ENCODE measurements at places on chromosomes 2 and 18. TPM values are rescaled to one million over a fixed set of nuclear protein-coding genes. Genes with fewer than 3 reads are reported as not detected.

GRCh38 chr2:76870581-76870980 is 651.6 kb downstream of the LRRTM4 start:
- no peak for DNase-seq
- H3K36me3 ChIP-seq, result no peaks in the 10 kb centered on the region
- H3K27ac ChIP-seq, result no peak overlapping the region
- H3K4me1 ChIP-seq, result peaks cover 16% of the 10 kb centered on the region
- H3K27me3 ChIP-seq, result no peaks in the 10 kb centered on the region
- no peak overlapping the region for H3K4me3 ChIP-seq

- no peaks in the 10 kb centered on the region for H3K27me3 ChIP-seq
- H3K27ac ChIP-seq, result no peak overlapping the region
- no peak overlapping the region for H3K4me3 ChIP-seq
- peaks cover 3% of the 10 kb centered on the region for H3K4me1 ChIP-seq
- DNase-seq, result no peak
Measured at GRCh38 chr2:98494699-98495098, 50.0 kb downstream of the INPP4A start.

- no peaks in the 10 kb centered on the region for H3K36me3 ChIP-seq
- no peak overlapping the region for H3K27ac ChIP-seq
- no peak overlapping the region for H3K4me3 ChIP-seq
- no peaks in the 10 kb centered on the region for H3K4me1 ChIP-seq
- DNase-seq, result no peak
- peaks cover 2% of the 10 kb centered on the region for H3K27me3 ChIP-seq
Measured at GRCh38 chr2:212505586-212505985, 33.0 kb downstream of the ERBB4 start.

DNA sequence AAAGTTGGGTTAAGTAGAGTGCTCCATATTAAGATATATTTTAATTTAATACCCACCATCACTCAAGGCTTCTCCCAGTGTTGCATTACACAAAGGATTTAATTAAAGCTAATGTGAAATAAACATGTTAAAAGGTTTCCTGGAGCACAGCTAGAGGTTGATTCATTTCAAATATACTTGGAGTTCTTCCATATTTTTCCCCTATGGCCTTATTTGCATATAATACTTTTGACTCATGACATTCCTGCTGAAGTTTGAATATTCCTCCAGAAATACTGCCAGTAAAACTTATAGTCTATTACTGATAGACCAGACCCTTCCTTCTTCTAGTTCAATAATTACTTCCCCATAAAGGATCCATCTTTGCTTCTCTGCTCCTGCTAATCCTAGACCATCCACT is 227.5 kb downstream of the GULP1 start:
- peaks cover 4% of the 10 kb centered on the region for H3K36me3 ChIP-seq
- no peak for DNase-seq
- H3K4me1 ChIP-seq, result peaks cover 11% of the 10 kb centered on the region
- H3K4me3 ChIP-seq, result no peak overlapping the region
- no peaks in the 10 kb centered on the region for H3K27me3 ChIP-seq

DNA sequence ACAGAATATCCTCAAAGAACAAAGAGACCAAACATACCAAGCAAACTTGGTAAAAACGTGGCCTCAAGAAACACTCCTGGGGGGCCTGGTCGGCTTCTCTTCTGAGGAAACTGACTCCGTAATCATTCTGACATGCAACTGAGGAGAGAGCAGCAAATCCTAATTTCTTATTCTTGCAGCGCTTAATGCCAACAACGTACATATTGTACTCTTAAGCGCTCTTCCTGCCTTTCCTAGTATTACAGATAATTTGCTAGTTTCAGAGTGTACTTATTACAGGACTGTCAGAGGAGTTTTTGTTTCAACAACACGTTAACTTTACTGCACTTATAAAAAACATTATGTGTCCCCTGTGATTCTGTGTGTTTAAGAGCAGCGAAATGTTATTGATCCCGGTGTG is 64.9 kb downstream of the ZNF521 start:
- peaks cover 14% of the 10 kb centered on the region for H3K4me1 ChIP-seq
- peaks cover 16% of the 10 kb centered on the region for H3K36me3 ChIP-seq
- no peaks in the 10 kb centered on the region for H3K27me3 ChIP-seq
- H3K4me3 ChIP-seq, result no peak overlapping the region
- H3K27ac ChIP-seq, result no peak overlapping the region

GRCh38 chr18:3265564-3266033 is 3.7 kb downstream of the MYL12B start:
- no peak overlapping the region for H3K4me3 ChIP-seq
- peaks cover 21% of the 10 kb centered on the region for H3K27me3 ChIP-seq
- H3K36me3 ChIP-seq, result peaks cover 3% of the 10 kb centered on the region
- peak overlapping the region; percentile 33 for H3K27ac ChIP-seq
- no peak for DNase-seq

- no peaks in the 10 kb centered on the region for H3K4me1 ChIP-seq
- no peak for DNase-seq
- H3K36me3 ChIP-seq, result no peaks in the 10 kb centered on the region
- no peak overlapping the region for H3K27ac ChIP-seq
- peaks cover 5% of the 10 kb centered on the region for H3K27me3 ChIP-seq
- no peak overlapping the region for H3K4me3 ChIP-seq
Measured at GRCh38 chr18:74171910-74172606, 23.7 kb downstream of the TIMM21 start.

DNA sequence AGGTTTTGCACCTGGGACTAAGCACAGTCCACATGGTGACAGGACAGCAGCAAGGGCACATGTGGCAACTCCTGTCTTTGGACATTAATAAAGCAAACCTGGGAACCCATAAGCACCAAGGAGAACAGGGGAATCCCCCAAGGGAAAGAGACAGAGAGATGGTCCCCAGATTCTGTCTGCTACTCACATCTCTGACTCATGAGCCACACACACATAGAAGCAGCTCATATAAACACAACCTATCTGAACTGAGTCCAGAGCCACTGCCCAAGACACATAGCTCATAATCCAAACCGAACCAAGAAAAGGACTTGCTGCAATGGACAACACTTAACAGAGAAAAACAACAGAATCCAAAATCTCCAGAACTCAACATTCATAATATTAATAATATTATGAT is 82.5 kb downstream of the OSBPL1A start:
- H3K27ac ChIP-seq, result no peak overlapping the region
- no peak for DNase-seq
- no peaks in the 10 kb centered on the region for H3K4me1 ChIP-seq
- H3K27me3 ChIP-seq, result no peaks in the 10 kb centered on the region

GRCh38 chr18:59957957-59958356 is 58.2 kb downstream of the PMAIP1 start:
- H3K36me3 ChIP-seq, result no peaks in the 10 kb centered on the region
- peaks cover 5% of the 10 kb centered on the region for H3K4me1 ChIP-seq
- no peak for DNase-seq
- no peaks in the 10 kb centered on the region for H3K27me3 ChIP-seq

DNA sequence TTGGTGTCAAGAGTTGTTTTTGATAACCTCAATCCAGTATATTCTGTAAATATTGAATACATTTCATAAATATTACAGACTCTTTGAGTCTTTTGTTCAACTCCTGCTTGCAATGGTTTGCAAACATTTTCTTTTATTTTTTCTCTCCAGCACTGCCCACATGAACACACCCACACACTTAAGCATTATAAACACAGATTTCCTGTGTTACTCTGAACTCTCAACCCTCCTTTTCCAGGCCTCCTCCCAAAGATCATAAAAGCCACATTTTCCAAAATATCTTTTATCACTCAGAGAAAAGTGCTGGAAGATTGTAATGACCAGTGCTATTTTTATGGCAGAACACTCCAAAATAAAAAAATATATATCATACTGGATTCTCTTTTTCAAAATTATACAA is 20.5 kb downstream of the ARHGAP25 start:
- DNase-seq, result no peak
- H3K27ac ChIP-seq, result no peak overlapping the region

DNA sequence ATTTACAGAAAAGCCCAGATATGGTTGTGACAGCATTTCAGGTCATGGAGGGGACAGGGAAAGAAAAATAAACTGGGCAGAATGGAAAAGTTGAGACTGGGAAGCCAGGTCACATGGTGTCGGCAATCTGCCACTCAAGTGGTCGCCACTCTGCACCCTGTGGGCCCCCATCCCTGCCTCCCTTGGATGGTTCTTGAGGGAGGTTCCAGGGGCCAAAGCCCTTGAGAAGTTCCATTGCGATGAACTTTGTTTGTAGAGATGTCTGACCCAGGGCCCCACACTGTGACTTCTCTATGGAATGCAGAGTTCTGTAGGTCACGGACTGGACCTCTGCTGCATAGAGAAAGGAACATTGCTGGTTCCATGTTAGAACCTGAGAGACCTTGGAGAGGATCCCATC is 105.7 kb upstream of the SLC14A2 start:
- no peak overlapping the region for H3K4me3 ChIP-seq
- DNase-seq, result no peak
- no peaks in the 10 kb centered on the region for H3K4me1 ChIP-seq
- no peak overlapping the region for H3K27ac ChIP-seq
- peaks cover 2% of the 10 kb centered on the region for H3K27me3 ChIP-seq

GRCh38 chr2:231399046-231399852 is 3.7 kb downstream of the B3GNT7 start:
- no peaks in the 10 kb centered on the region for H3K36me3 ChIP-seq
- H3K4me3 ChIP-seq, result no peak overlapping the region
- DNase-seq, result no peak

DNA sequence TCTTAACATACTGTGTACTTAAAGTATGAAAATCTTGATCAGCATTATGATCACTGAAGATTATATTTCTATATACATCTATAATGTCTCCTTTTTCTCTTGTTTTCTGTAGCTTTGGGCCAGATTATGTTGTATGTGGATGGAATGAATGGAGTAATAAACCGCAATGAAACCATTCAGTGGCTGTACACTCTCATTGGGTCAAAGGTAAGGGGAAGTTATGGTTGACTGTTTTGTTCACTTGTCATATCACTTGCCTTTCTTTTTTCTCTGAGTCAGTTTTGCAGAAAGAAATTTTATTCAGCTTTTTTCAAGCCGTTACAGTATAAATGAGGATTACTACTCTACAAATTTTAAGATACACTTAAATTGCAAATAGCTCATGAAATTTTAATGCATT is 252.5 kb downstream of the TPGS2 start:
- peaks cover 1% of the 10 kb centered on the region for H3K27me3 ChIP-seq
- H3K27ac ChIP-seq, result no peak overlapping the region
- DNase-seq, result no peak
- no peaks in the 10 kb centered on the region for H3K36me3 ChIP-seq

DNA sequence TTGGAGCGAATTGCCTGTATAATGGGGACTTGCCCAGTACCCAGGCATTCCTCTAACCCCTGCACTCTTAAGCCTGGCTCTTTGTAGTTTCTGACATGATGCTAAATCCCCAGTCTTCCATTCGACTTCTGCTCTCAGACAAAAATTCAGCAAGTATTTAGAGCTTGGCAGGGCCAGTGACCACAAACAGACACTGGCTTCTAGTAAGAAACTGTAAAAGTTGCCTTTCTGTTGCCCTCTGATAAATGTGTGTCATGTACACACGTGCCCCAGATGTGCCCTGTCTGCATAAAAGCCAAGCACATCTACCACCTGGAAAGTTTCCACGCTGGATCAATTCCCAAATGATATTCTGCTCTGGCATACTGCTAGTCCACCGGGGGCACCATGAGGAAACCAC is 18.0 kb downstream of the PAX3 start:
- H3K27me3 ChIP-seq, result peaks cover 3% of the 10 kb centered on the region
- H3K36me3 ChIP-seq, result peaks cover 6% of the 10 kb centered on the region
- no peak overlapping the region for H3K27ac ChIP-seq
- H3K4me3 ChIP-seq, result no peak overlapping the region

DNA sequence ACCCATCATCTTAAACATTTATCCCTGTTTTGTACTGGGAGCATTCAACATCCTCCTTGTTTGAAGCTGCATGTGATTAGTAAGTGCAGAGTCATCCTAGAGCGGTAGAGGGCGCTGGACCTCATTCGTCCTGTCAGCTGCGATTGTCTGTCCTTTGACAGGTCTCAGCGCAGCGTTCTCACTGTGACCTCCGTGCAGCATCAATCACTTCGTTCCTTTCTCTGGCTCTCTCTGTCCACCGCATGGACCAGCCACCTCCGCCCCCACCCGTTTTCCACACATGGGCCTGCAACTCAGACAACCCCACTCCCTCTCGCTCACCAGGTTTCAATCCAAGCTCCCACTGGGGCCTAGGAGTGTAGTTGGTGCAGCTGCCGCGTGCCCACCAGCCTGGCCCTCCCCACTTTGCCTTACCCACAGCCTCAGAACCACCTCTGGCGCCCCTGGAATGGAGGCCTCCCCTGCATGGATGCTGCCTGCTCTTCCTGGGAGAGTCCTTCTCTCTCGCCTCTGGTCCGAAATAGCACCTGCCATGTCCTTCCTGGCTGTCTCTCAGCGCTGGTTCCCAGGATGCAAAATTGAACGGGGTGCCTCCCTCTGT is 90.5 kb downstream of the NDUFA10 start:
- H3K27me3 ChIP-seq, result peaks cover 11% of the 10 kb centered on the region
- no peak overlapping the region for H3K27ac ChIP-seq
- no peaks in the 10 kb centered on the region for H3K36me3 ChIP-seq
- peaks cover 13% of the 10 kb centered on the region for H3K4me1 ChIP-seq

GRCh38 chr18:67670024-67670543 is 153.6 kb upstream of the DSEL start:
- H3K36me3 ChIP-seq, result no peaks in the 10 kb centered on the region
- no peak overlapping the region for H3K4me3 ChIP-seq
- no peaks in the 10 kb centered on the region for H3K4me1 ChIP-seq
- no peak for DNase-seq

- H3K27me3 ChIP-seq, result no peaks in the 10 kb centered on the region
- H3K36me3 ChIP-seq, result no peaks in the 10 kb centered on the region
- H3K27ac ChIP-seq, result no peak overlapping the region
- DNase-seq, result no peak
- no peaks in the 10 kb centered on the region for H3K4me1 ChIP-seq
Measured at GRCh38 chr2:49225126-49225525, 70.8 kb upstream of the FSHR start.

- no peak overlapping the region for H3K27ac ChIP-seq
- no peaks in the 10 kb centered on the region for H3K36me3 ChIP-seq
- H3K27me3 ChIP-seq, result peaks cover 21% of the 10 kb centered on the region
- H3K4me1 ChIP-seq, result no peaks in the 10 kb centered on the region
- H3K4me3 ChIP-seq, result no peak overlapping the region
Measured at GRCh38 chr2:219017201-219017931, 23.9 kb downstream of the CFAP65 start.

TFCP2L1 gene
- 1.7 TPM for total RNA-seq

DQX1 gene
- 3.5 TPM for total RNA-seq

REG1A gene
- total RNA-seq, result not detected

PID1 gene
- not detected for total RNA-seq

MFSD2B gene
- total RNA-seq, result not detected

CAPN14 gene
- 0.13 TPM for total RNA-seq

CLEC4F gene
- total RNA-seq, result 0.23 TPM

SPIRE1 gene
- total RNA-seq, result 31.3 TPM

MTCL1 gene
- total RNA-seq, result 3.8 TPM

GPR39 gene
- 0.62 TPM for total RNA-seq

LOXHD1 gene
- total RNA-seq, result 0.23 TPM

All from endothelial cell (in vitro differentiated cells).